Dorsolateral prefrontal cortex (tissue), 122 donors: ENCODE measurements at places on chromosomes 7 and 10.

DNA sequence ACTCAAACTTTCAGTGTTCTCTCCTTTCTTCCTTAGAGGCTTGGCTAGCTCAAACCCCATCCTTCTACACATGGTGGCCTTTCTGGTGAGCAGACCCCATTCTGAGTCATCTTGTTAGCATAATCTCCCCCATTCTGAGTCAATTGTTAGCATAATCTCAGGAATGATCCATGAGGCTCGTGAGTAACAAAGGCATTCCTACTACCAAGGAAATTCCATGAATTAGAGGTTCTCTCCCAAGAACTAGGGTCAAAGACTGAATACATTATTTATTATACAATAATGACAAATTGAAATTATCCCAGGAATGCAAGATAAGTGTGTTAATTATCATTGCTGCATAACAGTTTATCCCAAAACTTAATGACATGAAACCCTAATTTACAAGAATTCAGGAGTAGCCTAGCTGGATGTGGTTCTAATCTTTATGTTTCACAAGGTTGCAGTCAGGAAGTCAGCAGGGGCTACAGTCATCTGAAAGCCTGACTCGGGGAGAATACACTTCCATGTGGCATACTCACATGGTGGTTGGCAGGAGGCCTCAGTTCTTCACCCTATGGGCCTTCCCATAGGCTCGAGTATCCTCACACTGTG, 100.2 kb downstream of the MMRN2 start:
- DNase-seq: no peak

GRCh38 chr7:38660427-38661099, 29.4 kb upstream of the AMPH start:
- no peak for DNase-seq

DNA sequence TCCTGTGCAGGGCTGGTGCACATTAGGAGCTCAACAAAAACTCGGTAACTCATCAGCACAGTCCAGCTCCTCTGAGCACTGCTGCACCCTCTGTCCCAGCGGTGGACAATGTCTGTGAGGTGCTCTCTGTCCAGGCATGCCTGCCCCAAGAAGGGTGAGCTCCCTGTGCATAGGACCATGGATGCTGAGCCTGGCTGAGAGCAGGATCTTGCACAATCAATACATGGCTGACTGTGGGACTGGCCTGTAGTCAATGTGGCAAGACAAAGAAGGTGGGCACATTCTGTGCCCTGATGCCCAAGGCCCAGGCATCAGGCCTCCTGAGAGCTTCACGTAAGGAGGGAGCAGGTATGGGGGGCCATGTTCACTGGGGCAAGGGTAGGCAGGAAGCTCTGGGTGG, 17.1 kb downstream of the ARHGAP22 start:
- no peak for DNase-seq

GRCh38 chr10:69573056-69573806, at the start of gene NEUROG3:
TSS of gene NEUROG3 (minus strand) at chr10:69573422. CDS start at chr10:69573043, 379 bp downstream.
- DNase-seq: no peak
